ENCODE measurements at places on chromosomes 5 and 9.

DNA sequence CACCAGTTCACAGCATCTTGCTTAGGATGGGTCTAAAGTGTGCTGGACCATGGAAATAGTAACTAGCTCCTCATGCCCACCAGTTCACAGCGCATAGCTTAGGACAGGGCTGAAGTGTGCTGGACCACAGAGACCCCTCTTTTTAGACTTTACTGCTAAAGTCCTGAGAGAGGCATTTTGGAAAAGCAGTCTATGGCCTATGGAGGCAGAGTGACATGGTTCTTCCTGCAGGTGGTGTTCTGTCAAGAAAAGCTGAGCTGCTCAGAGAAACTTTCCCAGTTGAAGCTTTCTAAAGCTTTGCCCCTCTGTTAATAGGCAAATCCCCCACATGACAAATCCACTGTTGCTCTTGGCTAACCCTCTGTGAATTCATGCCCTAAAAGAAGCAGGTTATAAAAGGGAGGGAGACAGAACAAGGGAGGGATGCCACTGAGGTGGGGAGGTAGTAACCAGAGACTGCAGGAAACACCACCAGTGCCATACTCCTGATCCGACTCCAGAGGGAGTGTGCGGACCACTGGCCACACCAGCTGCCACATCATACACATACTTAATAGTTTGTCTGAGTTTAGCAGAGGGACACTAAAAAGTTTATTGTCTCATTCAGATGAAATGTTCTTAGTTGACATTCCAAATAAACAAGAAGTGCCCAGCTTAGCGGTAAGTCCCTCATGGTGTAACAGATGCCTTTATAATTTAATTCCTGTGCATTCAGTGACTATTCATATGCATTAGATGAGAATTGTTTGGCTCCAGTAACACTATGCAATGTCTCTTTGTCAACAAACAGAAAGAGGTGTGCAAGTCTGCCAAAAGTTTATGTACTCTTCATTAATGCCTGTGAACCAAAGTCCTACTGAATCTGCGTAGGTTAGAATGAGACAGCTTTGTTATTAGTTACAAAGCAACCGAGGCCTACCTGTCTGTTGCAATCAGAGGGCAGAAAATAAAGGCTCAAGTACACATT, 236.2 kb upstream of the NFIL3 start:
- no peak for DNase-seq
- H3K36me3 ChIP-seq = no peaks in the 10 kb centered on the region
- H3K4me1 ChIP-seq = no peaks in the 10 kb centered on the region
- no peak overlapping the region for H3K4me3 ChIP-seq
- no peak overlapping the region for H3K27ac ChIP-seq
- H3K27me3 ChIP-seq = peaks cover 22% of the 10 kb centered on the region

DNA sequence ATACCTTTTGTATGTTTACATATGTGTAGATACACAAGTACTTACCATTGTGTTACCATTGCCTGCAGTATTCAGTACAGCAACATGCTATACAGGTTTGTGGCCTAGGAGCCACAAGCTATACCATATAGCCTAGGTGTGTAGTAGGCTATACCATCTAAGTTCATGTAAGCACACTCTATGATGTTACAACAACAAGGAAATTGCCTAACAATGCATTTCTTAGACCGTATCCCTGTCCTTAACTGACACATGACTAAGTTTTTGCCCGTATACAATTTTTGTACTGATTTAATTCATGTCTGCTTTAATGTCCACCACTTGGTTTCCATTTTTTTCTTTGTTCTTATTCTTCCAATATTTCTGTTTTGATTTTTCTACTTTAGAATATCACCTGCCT, 18.5 kb downstream of the TNPO1 start:
- H3K27me3 ChIP-seq = no peaks in the 10 kb centered on the region
- H3K36me3 ChIP-seq = no peaks in the 10 kb centered on the region
- peaks cover 6% of the 10 kb centered on the region for H3K4me1 ChIP-seq
- H3K27ac ChIP-seq = no peak overlapping the region
- no peak overlapping the region for H3K4me3 ChIP-seq

GRCh38 chr9:131140550-131140949, 15.2 kb downstream of the NUP214 start:
- DNase-seq = no peak
- H3K36me3 ChIP-seq = peaks cover 94% of the 10 kb centered on the region
- no peak overlapping the region for H3K27ac ChIP-seq
- H3K27me3 ChIP-seq = no peaks in the 10 kb centered on the region
- no peaks in the 10 kb centered on the region for H3K4me1 ChIP-seq

DNA sequence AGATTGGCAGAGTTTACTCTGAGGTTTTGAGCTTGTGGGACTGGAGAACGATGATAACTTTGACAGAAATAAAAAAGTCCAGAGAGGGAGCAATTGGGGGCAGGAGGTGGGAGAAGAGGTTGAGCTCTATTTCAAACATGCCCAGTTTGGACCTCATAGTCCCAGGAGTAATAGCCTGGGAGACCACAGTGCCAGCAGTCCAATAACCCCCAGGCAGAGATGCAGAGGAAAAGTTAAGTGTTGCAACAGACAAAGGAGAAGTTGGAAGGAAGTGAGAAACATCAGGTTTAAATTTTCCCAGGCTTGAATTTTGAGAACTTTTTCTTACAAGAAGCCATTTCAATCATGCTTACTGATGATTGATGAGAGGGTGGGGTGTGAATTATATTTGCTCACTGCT, 117.0 kb upstream of the GHR start:
- no peak overlapping the region for H3K4me3 ChIP-seq
- peaks cover 3% of the 10 kb centered on the region for H3K27me3 ChIP-seq
- no peak overlapping the region for H3K27ac ChIP-seq
- H3K4me1 ChIP-seq = no peaks in the 10 kb centered on the region

- H3K36me3 ChIP-seq = no peaks in the 10 kb centered on the region
- no peaks in the 10 kb centered on the region for H3K27me3 ChIP-seq
- no peaks in the 10 kb centered on the region for H3K4me1 ChIP-seq
- no peak overlapping the region for H3K27ac ChIP-seq
- no peak overlapping the region for H3K4me3 ChIP-seq
- no peak for DNase-seq
Measured at GRCh38 chr5:51043745-51044144, 339.5 kb upstream of the ISL1 start.

DNA sequence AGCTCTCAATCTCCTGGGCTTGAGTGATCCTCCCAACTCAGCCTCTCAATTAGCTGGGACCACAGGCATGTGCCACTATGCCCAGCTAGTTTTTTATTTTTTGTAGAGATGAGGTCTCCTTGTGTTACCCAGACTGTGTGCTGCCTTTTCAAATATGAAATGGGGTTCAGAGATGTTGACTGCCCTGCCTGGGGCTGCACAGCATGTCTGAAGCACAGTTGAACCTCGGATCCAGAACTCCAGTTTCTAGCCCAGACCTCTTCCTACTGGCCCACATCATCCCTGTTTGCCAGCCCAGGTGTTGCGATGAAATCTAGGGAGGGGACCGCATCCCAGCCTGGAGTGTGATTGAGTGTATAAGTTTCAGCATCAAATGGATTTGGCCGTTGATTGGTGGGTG, 69.4 kb downstream of the HMCN2 start:
- H3K4me1 ChIP-seq = peaks cover 2% of the 10 kb centered on the region
- DNase-seq = no peak
- H3K36me3 ChIP-seq = no peaks in the 10 kb centered on the region
- H3K4me3 ChIP-seq = no peak overlapping the region
- peaks cover 10% of the 10 kb centered on the region for H3K27me3 ChIP-seq

- peaks cover 13% of the 10 kb centered on the region for H3K4me1 ChIP-seq
- H3K27me3 ChIP-seq = no peaks in the 10 kb centered on the region
- no peaks in the 10 kb centered on the region for H3K36me3 ChIP-seq
Measured at GRCh38 chr9:27530915-27531755, 1.5 kb upstream of the MOB3B start.

DNA sequence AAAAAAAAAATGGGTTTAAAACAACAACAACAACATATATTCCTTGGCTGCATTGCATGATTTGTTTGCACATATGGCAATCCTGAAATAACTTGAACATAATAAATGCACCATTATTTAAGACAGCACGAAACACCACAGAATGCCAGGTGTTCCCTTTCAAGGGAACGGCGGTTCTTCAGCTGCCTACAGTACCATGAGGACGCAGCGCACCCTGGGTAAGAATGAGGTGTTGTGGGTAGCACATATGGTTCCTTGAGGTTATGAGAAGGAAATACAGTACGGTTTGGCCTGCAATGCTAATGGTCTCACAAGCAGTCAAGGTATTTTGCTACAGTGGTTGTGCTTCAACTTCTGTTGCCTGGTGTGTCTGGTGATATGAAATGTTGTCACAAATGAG, 174.8 kb downstream of the SLC12A2 start:
- no peaks in the 10 kb centered on the region for H3K36me3 ChIP-seq
- no peaks in the 10 kb centered on the region for H3K4me1 ChIP-seq
- H3K4me3 ChIP-seq = no peak overlapping the region
- DNase-seq = no peak
- peaks cover 4% of the 10 kb centered on the region for H3K27me3 ChIP-seq

GRCh38 chr5:123176224-123176937, 87.3 kb downstream of the PRDM6 start:
- DNase-seq = no peak
- no peak overlapping the region for H3K27ac ChIP-seq
- no peak overlapping the region for H3K4me3 ChIP-seq
- no peaks in the 10 kb centered on the region for H3K4me1 ChIP-seq
- H3K36me3 ChIP-seq = no peaks in the 10 kb centered on the region
- peaks cover 4% of the 10 kb centered on the region for H3K27me3 ChIP-seq

GRCh38 chr9:137878146-137878941, 762 bp downstream of the CACNA1B start:
- no peak overlapping the region for H3K4me3 ChIP-seq
- peak; percentile 17 for DNase-seq
- peaks cover 2% of the 10 kb centered on the region for H3K4me1 ChIP-seq
- H3K36me3 ChIP-seq = peaks cover 2% of the 10 kb centered on the region

DNA sequence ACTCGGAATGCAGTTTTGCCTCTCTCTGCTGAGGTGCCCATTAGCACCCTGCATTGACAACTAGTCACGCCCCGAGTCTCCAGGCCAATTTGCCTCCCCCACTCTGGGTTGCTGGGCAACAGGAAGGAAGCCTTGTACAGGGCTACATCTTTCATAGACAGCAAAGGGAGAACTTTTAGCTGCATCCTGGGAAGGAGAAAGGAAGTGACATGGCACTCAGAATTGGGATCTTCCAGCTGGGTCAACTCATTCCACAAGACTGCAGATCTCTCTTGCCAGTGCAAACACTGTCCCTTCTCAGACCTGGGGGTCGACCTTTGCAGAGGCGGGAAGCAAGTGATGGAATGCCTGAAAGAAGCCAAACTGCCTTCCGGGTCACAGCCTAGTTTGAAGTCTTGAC, 282.0 kb downstream of the SLIT3 start:
- DNase-seq = no peak
- H3K4me1 ChIP-seq = no peaks in the 10 kb centered on the region
- H3K4me3 ChIP-seq = no peak overlapping the region

GRCh38 chr5:24161559-24161958, 483.2 kb downstream of the CDH10 start:
- no peaks in the 10 kb centered on the region for H3K27me3 ChIP-seq
- H3K36me3 ChIP-seq = peaks cover 5% of the 10 kb centered on the region
- H3K4me3 ChIP-seq = no peak overlapping the region

GRCh38 chr9:99807956-99808355, 13.7 kb upstream of the NR4A3 start:
- H3K27ac ChIP-seq = no peak overlapping the region
- no peak for DNase-seq
- peaks cover 12% of the 10 kb centered on the region for H3K36me3 ChIP-seq
- H3K27me3 ChIP-seq = no peaks in the 10 kb centered on the region
- peaks cover 4% of the 10 kb centered on the region for H3K4me1 ChIP-seq

- H3K4me3 ChIP-seq = no peak overlapping the region
- DNase-seq = no peak
- H3K27me3 ChIP-seq = no peaks in the 10 kb centered on the region
Measured at GRCh38 chr5:139686706-139687441, 38.7 kb downstream of the CXXC5 start.

DNA sequence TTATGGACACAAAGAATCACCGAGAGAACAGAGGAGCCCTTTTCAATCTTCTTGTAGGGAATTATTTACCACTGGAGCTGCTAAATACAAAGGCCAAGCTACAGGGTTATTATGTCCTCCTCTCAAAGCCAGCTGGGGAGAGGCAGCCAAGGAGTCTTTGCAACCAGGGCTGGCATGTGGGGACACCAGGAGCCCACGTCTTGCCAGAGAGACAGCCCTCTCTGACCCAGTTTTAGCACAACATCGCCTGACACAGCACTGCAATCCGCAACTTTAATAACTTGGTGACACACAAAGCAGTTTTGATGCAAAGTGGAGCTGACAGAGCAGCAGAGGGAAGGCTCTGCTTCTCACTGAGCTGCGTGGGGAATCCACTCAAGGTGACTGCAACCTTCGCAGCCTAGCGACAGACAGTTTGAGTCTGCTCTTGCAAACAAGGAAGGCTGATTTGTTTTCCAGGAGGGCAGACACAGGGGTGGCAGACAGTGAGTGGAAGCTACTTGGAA, 33.6 kb downstream of the TLR4 start:
- no peak overlapping the region for H3K27ac ChIP-seq
- DNase-seq = no peak
- H3K36me3 ChIP-seq = no peaks in the 10 kb centered on the region
- peaks cover 2% of the 10 kb centered on the region for H3K27me3 ChIP-seq

GRCh38 chr5:111453747-111454146, 58.6 kb downstream of the STARD4 start:
- H3K4me1 ChIP-seq = peaks cover 12% of the 10 kb centered on the region
- H3K4me3 ChIP-seq = no peak overlapping the region
- H3K27ac ChIP-seq = peak overlapping the region; percentile 22
- peaks cover 20% of the 10 kb centered on the region for H3K36me3 ChIP-seq
- no peak for DNase-seq
- H3K27me3 ChIP-seq = no peaks in the 10 kb centered on the region

- peak overlapping the region; percentile 53 for H3K27ac ChIP-seq
- H3K4me3 ChIP-seq = no peak overlapping the region
- peaks cover 10% of the 10 kb centered on the region for H3K36me3 ChIP-seq
- DNase-seq = no peak
- H3K27me3 ChIP-seq = no peaks in the 10 kb centered on the region
Measured at GRCh38 chr9:131708226-131709002, 31.5 kb downstream of the RAPGEF1 start.

GRCh38 chr5:168989731-168990505, 311.0 kb downstream of the SLIT3 start:
- H3K4me3 ChIP-seq = no peak overlapping the region
- H3K27ac ChIP-seq = no peak overlapping the region
- DNase-seq = no peak
- peaks cover 5% of the 10 kb centered on the region for H3K4me1 ChIP-seq

GRCh38 chr5:142726188-142726731, 40.4 kb upstream of the FGF1 start:
- H3K27me3 ChIP-seq = no peaks in the 10 kb centered on the region
- no peak overlapping the region for H3K4me3 ChIP-seq
- no peak for DNase-seq
- no peak overlapping the region for H3K27ac ChIP-seq
- H3K36me3 ChIP-seq = no peaks in the 10 kb centered on the region

DNA sequence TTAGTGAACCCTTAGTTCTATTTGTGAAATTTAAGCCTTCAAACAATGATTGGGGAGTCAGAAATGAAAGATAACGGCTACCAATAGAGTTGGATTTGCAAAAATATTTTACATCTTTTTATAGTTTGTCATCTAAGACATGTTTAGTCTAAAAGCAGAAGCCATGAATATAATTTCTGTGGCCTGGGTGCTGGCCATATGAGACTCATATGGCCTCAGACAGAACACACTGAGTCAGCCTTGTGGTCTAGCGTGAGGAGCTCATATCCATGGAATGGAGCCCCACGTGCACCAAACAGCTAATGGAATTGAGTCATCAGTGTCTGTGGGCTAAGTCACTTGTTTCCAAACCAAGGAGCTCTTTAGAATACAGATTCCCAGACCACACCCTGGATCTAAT, 240.7 kb upstream of the NREP start:
- no peak overlapping the region for H3K4me3 ChIP-seq
- no peaks in the 10 kb centered on the region for H3K4me1 ChIP-seq
- no peaks in the 10 kb centered on the region for H3K36me3 ChIP-seq
- DNase-seq = no peak

All from naive thymus-derived CD8-positive, alpha-beta T cell (primary cell).